ENCODE measurements at places on chromosomes 4 and X.
A peak's percentile ranks its signal among the peaks of the same experiment; 100 is the strongest.

- DNase-seq, result no peak
These were observed 200.6 kb downstream of the CHIC2 start for GRCh38 chr4:53863736-53864365.

- DNase-seq, result no peak
These were observed 41.2 kb downstream of the SH3RF1 start for GRCh38 chr4:169229571-169230028.

- no peak for DNase-seq
These were observed 57.0 kb upstream of the SLC25A4 start for GRCh38 chr4:185086053-185086452.

- no peak for DNase-seq
These were observed 36.6 kb downstream of the ADRA2C start for GRCh38 chr4:3802571-3803474.

GRCh38 chr4:181702864-181703495 is 540.2 kb upstream of the TENM3 start:
- DNase-seq, result peak; percentile 35

DNA sequence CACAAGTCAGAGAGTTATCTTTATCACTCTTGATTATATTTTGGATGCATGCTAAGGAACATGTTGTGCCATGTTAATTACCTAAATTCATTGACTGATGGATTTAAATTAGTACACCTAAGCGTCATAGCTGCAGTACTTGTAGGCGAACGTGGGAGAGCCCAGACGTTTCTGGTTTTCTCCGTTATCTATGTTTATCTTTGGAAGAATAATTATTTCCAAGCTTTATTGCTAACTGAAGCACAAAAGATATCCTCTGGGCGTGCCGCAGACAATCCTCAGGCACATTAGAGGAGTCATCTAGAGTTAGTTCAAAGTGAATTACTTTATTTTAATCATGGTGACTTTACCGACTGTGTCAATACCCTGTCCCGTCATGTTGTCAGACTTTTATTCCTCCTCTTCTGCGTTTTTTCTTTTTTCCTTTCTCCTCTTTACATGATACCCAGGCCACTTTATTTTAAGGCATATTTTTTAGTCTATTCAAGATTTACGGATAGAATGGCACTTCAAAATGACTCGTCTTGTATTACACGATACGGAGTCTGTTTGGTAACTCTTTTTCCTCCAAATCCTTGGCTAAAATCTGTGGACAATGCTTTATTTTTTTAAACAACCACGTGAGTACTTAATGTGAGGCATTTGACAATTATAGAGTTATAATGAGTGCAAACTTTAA is 632.0 kb upstream of the TENM3 start:
- DNase-seq, result no peak

DNA sequence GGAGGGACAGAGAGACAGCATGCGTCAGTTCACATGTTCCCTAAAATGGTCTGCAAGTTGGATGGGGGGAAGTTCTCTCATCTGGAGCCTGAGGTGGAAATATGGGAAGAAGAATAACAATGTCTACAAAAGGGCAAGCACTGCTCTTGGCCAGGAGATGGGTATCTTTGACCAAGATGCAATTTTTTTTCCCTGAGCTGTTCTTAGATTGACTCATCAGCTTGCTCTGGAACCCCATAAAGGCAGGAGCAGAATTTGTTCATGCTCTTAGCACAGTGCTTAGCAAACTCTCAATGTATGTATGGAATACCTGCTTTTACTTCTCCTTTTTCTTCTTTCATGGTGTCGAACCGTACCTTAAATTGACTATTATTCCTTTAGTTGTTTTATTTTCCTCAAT is 90.5 kb upstream of the ZNF827 start:
- DNase-seq, result no peak

DNA sequence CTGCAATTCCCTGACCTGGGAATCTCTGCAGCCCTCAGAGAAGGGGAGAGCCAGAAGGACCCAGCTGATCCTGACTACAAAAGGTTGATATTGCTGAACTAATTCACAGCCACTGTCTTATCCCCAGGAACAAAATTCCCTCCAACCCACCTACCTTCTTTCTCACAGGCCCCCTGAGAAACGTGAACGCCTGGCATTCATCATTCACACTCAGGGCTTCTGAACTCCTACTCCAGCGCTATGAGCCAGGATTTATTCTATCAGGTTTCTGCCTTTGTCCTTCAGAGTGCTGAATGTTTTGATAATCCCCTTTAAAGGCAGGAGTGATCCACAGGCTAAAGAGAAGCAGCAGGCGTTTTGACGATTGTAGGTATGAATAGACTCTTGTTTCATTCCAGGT is 76.5 kb downstream of the KCNIP4 start:
- DNase-seq, result no peak
